Astrocyte of the cerebellum (primary cell): ENCODE measurements at places on chromosomes 3 and 15.
A peak's percentile ranks its signal among the peaks of the same experiment; 100 is the strongest.

DNA sequence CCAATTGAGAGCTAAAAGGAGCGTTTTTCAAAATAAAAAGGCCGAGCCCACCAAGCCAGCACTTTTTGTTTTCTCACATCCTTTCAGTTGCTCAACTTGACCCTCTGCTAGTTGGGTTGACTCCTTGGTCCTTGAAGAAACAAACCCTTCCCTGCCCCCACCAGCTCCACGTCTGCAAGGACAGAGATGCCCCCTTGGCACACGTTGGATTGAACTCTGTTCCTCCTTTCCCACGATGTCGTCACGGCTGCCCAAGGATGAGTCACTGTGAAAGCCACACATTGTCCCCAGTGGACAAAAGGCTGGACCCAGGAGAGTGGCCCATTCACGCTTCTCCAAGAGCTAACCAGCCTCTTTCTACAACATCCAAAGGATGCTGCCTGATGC is 43.0 kb upstream of the SPATA12 start:
- DNase-seq, result no peak

DNA sequence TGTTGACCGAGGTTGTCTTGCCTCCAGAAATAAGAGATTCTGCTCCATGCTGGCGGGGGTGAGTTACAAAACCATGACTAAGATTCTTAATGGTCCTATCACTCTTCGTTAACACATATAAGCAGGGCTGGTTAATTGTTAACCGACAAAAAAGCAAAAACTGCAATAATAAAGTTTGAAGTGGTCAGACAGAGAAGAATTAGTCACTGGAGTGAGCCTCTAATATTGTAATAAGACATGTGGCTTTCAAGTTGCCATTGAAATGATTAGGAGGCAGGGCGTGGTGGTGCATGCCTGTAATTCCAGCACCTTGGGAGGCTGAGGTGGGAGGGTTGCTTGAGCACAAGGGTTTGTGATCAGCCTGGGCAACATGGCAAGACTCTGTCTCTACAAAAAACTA is 78.4 kb upstream of the NR2F2 start:
- no peak for DNase-seq

- DNase-seq, result no peak
These were observed 41.6 kb downstream of the DAG1 start for GRCh38 chr3:49511639-49512038.

DNA sequence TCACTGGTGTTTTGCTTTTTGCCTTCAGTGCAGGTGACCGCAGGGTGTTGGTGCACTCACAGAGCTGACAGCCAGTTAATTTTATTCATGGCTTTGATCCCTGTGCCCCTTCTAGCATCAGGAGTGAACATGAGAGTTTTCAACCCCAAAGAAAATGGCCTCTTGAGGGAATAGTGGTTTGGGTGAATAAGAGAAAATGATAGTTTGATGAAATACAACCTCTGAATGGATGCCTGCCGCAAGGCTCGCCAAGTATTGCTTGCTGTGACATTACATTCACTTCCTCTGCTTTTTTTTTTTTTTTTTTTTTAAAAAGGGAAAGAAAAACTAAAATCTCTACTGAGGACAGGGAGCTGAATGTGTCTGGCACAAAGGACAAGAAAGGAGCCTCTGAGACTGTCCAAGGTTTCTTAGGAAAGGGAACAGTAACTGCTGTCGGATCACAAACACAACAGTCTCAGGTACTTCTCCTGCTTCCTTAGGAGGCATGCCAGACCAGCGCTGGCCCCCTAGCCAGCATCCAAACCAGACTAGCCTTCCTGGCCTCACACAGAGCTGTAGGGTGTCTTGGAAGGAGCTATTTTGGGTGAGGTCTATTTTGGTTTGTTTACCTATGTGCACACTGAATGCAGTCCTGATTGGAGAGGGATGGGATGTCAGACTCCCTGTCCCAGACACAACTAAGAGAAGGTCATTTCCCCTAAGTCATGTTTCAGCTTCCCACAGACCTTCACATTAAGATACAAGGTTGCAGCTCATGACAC is 29.0 kb downstream of the CCDC80 start:
- no peak for DNase-seq

- DNase-seq, result no peak
These were observed 230.4 kb downstream of the ADAMTS17 start for GRCh38 chr15:100111125-100112060.

DNA sequence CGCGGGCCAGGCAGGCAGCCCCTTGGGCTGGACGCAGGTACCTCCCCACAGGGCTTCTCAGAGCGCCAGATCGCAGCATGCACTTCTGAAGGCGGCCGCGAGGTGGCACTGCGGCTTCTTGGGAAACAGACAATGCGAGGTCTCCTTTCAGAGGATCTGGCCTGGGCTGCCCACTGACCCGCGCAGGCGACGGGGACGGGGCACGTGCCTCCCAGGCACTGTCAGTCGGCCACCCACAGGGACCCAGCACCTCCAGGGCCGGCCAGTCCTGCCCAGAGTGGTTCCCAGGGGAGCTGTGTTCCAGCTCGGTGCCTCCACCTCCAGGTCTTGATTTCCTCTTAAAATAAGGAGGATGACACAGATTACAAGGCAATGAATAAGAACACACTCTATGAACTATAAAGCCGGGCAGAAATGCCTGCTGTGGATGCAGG is 24.4 kb upstream of the TXNRD3 start:
- DNase-seq, result peak; percentile 34

DNA sequence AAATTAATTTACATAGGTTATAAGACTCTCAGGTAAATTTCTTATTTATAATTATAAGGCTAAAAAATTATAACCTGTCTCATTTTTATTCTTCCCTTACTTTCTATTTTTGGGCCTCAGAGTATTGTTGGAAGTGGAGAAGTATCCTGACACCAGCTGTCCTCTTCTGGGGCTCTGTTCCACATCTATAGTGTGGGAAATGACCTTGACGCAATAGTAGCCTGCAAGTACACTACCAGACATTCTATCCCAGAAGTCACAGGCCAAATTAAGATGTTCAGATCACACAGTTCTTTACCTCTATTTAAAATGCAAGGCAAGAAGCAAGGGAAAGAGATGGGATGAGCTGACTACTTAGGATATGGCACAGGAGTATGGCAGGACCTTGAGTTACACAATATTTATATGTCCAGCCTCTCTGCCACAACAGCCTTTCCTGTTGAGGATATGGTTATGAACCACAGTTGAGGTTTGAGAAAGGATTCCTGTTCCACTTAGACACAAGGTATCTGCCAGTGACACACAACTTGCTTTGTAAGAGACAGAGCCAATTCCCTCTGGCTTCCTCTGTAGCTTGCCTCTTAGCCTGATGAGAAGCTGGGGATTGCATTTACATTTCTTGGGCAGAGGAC is 158.0 kb upstream of the IL12A start:
- DNase-seq, result no peak

GRCh38 chr3:151152455-151153079 is 50.4 kb downstream of the GPR171 start:
- DNase-seq, result no peak

- DNase-seq, result peak; percentile 44
These were observed 115.0 kb upstream of the VEPH1 start for GRCh38 chr3:157618075-157618760.

- no peak for DNase-seq
These were observed 156.6 kb downstream of the NR1D2 start for GRCh38 chr3:24101676-24102168.

GRCh38 chr15:93127286-93127685 is 38.3 kb upstream of the RGMA start:
- no peak for DNase-seq

DNA sequence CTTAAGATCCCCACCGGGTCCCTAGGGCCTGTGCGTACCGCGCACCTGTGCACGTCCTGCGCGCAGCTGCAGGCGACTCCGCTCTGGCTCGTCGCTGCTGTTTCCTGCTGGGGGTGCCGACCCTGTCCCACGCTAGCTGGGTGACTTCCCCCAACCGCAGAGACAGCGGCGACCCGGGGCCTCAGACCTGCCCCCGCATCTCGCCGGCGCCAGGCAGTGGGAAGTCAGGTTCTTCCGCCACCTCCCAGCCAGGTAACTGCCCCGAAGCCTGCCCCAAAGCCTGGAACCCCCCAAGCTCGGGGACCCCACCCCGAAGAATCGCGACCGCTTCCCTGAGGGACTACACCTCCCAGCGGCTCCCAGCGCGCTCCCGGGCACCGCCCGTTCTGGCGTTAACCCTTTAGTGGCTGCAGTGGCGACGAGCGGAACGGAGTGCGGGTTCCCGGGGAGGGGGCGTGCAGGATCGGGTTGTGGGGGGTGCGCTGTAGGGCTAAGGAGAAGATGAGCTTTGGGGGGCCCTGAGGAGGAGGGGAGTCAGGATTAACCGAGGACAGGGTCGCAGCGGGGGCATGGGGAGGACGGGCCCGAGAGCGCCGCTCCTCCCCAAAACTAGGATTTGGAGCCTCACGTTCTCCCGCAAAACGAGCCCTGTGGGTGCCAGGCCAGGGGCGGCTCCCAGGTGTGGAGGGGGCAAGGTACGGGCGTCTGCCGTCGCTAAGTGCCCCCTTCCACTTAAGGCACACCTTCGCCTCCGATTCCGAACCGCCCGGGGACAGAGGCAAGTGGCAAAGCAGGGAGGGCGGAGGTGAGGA is 589 bp downstream of the NEIL1 start:
- DNase-seq, result no peak

GRCh38 chr15:66110864-66111263 is 142.7 kb downstream of the MEGF11 start:
- DNase-seq, result no peak

DNA sequence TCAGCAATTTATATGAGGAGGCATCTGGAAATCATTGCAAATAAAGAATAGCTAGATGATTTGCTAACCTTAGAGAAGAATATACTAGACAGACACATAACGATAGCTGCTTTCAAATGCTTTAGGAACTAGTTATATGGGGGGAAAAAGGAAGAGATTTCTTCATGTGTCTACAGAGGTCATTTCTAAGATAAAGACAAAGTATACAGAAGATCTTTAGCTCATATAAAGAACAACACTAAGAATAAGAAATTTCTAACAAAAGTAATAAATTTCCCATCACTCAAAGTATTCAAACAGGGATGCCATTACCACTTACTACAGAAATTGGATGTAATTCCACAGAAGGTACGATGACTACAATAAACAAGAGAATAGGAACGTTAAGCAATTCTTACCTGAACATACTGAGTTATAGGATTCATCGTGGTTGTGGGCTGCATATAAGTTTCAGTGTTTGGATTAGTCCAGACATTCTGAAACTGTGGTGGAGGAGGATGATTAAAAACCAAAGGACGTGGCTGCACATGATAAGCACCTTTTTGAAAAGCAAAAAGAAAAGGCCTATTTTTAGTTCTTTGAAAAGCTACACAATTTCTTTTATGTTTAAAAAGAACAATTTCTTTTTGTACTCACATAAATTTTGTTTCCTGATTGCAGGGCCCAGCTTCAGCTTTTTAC is 8.7 kb downstream of the DAZL start:
- DNase-seq, result no peak

DNA sequence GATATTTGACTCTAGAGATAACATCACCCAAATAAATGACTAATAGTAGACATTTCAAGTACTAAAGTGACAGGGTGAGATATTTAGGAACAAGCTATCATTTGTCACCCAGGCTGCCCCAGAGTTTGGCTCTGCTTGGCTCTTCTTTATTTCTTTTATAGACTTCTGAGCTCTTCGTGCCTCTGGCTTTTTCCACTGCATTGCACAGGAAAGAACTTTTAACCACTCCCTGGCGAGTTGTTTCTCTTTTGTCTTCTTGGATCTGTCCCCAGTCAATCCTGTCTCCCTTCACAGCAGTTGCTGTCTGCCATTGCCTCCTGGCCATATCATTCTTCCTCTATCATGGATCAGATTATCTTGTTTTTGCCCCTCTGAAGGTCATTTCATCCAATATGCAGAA is 339.2 kb upstream of the DCBLD2 start:
- DNase-seq, result no peak
